ENCODE measurements at places on chromosomes 3 and 15.

DNA sequence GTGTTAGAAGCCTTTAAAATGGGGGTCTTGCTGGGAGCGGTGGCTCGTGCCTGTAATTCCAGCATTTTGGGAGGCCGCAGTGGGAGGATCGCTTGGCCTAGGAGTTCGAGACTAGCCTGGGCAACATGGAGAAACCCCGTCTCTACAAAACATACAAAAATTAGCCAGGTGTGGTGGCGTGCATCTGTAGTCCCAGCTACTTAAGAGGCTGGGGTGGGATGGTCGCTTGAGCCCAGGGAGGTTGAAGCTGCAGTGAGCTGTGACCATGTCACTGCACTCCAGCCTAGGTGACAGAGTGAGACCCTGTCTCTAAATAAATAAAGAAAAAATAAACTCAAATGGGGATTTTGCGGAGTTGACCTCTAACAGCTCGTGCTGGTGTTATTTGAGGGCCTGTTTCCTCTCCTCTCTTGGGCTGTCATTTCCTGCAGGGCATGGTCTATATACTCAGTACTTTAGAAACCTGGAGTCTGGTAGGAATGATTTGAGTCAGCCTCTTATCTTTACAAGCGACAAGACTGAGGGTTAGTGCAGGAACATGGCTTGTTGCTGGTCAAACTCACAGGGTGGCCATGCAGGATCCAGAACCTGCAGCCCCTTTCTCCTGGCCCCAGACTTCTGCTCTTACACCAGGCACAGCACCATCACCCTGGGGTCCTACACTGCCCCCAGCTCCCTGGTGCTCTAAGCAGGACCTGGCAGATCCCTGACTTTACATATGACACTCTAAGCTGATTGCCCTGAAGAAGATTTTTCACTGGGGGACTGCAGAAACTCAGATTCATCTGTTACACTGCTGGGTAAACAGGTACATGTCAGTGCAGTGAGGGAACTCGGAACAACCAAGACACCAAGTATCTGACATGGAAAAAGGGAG, 15.1 kb downstream of the EHD4 start:
- DNase-seq: no peak

GRCh38 chr15:99631255-99631654, 65.5 kb downstream of the MEF2A start:
- DNase-seq: no peak

- peak; percentile 71 for DNase-seq
These were observed 29.7 kb downstream of the PLXND1 start for GRCh38 chr3:129576514-129577352.

DNA sequence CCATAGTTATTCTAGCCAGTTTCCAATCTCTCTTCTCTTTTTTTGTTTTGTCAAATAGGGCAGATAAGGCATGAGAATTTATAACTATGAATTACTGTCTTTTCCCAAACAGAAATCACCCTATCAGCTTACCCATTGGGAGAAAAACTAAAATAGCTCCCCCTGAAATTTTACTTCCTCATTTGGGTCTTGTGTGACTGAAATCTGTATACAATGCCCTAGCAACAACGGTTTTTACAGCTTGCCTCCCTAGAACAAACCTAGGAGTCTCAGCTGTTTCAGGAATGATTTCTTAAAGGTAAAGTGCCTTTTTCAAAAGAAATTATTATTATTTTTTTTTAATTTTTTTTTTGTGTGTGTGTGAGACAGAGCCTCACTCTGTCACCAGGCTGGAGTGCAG, 56.8 kb downstream of the CD86 start:
- DNase-seq: no peak

- no peak for DNase-seq
These were observed 47.5 kb upstream of the EPHB3 start for GRCh38 chr3:184514171-184514490.

DNA sequence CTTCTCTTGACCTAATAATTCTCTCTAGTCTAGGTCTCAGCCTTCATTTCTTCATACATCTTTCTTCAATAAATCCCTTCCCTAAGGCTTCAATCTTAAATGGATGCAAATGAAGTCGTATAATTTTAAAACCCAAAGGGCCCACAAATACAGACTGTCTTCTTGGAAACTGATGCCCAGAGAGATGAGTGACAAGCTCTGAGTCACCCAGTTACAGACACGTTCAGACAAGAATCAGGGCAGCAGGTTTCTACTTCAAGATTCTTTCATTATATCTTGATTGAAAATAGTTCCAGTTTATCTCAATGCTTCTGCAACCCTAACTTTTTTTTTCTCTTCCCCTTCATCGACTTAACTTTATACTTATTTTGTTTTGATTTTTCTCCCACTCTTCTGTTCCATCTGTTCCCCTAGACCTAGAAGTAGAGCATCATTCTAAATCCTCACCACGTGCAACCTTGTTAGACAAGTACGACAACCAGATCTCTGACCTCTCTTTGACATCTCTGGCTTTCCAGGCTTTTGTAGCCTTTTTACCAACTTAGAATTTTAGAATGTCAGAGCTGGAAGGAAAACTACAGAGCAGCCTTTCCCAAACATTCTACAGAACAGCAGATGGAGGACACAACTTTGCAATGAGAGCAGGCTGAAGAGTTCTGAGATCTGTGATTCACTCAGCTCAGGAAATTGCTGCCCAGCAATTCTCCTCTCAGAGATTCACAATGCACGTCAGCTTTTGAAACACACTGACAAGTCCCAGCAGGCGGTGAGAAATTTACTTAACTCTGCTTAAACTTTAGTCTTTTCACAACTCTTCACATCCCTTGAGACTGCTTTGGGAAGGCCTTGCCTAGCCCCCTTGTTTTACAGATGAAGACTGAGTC, 25.3 kb downstream of the NCEH1 start:
- DNase-seq: no peak
